ENCODE measurements at places on chromosomes 12 and 14.
A peak's percentile ranks its signal among the peaks of the same experiment; 100 is the strongest.

GRCh38 chr14:94979891-94980290 is 177.4 kb downstream of the DICER1 start:
- DNase-seq: no peak

GRCh38 chr12:3792623-3793288 is 39.8 kb upstream of the CRACR2A start:
- no peak for DNase-seq

GRCh38 chr12:93166541-93167307 is 211.0 kb upstream of the NUDT4 start:
- DNase-seq: no peak

GRCh38 chr14:22532345-22533056 is 56.5 kb downstream of the DAD1 start:
- DNase-seq: no peak

DNA sequence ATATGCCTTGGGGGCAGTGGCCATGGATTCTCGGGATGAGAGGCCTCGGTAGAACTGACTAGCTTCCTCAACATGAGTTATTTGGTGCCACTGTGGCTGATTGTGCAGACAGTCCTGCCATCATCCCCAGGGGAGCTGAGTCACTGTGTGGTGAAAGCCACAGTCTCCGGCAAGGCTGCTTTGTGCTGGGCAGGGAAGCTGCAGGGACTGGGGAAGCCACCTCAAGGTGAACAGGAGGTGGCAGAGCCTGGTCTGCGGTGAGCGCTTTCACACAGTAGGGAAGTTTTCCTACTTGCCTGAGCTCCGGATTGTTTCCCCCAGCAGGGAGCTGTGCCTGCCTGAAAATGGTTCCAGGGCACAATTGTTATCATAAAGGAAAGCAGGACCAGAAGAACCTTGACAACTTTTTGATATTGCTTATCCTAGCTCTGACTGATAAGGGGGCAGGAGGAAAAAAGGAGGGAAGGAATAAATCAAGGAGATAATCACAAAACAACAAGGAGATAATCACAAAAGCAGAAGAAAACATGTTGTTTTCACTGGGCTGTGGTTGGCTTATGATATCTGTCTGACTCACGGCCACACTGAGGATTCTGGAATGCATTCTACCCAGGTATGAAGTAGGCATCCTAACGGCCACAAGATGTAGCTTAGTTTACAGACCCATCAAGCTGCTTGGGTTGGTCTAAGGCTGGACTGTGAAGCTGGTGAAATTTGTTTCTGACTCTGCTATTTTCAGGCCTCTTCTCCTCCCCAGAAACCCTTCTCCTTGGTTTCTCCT is 32.2 kb upstream of the GNG2 start:
- DNase-seq: no peak

DNA sequence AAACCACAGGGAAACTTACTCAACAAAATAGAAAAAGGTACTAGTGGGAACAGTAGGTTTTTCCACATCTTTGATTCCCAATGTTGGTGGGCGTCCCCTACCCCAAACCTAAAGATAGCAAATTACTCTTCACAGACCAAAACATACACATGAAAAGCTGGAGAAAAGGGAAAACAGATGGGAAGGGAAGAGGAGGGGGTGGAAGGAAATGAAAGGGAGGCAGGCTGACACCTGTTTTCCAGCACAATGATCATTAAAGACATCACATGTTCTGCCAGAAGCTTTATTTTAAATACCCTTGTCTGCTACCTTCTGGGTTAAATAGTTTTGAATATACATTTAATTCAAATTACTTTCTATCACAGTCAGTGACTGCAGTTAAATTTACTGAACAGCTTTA is 1617.9 kb upstream of the SEL1L start:
- peak; percentile 47 for DNase-seq

DNA sequence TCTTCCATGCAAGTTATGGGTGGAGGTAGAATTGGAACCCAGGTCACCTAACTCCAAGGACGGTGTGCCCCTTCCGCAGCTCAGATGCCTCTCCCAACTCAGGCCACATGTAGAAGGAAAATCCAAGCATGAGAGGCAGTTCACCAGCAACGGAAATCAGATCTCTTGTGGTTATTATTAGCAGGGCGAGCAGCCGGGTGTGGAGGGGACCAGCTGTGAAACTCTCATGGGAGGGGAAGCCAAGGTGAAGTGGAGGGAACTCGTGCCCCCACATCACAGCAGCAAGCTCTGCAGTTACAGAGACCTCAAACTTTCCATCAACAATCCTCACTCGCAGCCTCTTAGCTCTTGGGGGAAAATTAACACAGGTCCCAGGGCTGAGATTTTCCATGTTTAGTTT is 79.7 kb downstream of the KSR2 start:
- no peak for DNase-seq

DNA sequence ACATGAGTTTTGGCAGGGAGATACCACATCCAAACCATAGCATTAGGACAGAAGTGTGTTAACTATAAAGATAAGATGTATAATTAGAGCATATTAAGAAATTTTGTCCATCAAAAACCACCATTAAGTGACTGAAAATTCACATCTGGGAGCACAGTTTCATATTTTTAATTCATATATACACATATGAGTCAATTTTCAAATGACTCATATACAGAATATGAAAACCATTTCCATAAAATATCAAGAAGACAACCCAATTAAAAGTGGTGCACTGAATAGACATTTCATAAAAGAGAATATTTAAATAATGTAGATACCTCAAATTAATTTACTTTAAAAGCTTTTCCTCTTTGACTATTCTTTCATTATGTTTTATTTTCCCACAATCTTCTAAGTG is 25.3 kb downstream of the MUCL1 start:
- DNase-seq: no peak

DNA sequence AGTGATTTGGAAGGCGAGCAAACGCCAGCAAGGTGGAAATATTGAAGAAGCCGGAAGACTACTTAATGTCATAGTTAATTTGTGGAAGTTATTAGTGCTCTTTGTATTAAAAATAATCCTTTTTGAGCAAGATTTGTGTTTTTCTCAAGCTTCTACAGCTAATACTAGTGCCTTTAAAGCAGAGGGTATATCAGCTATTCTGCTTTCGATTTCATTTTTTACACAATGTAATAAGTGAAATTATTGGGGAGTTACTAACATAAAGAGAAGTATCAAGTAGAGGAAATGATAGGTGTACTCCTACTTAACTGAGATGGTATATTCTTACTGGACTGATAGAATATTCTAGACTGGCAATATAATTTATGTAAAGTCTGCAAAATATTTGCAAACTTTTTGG is 392.4 kb upstream of the DCN start:
- DNase-seq: no peak

- DNase-seq: no peak
These were observed 43.0 kb downstream of the BTG1 start for GRCh38 chr12:92102606-92103005.

- DNase-seq: peak; percentile 88
These were observed 147.4 kb upstream of the EGLN3 start for GRCh38 chr14:34098045-34098984.

DNA sequence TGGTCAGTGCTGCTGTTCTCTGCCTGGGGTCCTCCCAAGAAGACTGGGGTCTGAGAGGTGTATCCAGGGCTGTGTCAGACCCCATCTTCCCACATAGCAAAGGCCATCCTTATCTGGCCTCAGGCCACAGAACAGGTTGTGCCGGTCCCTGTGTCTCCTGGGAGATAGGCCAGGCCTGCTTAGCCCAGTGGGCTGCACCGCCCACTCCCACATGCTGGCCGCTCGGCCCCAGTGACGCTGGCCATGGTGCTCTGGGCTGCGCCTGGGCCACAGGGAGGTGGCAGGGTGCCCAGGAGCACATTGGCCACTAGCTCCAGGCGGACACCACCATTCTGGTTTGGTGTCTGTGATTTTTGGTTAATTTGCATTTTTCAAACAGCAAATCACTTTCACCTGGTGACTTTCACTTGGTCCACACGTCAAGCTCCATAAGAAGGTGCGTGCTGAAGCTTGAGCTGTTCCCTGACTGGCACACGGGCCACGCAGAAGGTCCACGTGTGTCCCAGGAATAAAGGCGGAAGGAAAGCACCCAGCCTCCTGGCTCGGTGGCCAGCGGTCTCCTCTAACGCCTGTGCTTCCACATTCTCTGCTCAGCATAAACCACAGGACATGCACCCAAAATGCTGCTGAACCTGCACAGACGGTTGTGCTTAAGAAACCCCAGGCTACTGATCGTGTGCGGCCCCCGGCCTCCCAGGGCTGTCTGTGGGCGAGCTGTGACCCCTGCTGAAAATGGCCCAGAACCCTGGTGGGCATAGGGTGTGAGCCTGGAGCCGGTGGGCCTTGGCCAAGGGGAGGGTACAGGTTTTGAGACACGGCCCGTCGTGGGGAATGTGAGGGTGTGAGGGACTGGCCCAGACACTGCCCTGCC is 4.6 kb downstream of the FBRSL1 start:
- DNase-seq: no peak

DNA sequence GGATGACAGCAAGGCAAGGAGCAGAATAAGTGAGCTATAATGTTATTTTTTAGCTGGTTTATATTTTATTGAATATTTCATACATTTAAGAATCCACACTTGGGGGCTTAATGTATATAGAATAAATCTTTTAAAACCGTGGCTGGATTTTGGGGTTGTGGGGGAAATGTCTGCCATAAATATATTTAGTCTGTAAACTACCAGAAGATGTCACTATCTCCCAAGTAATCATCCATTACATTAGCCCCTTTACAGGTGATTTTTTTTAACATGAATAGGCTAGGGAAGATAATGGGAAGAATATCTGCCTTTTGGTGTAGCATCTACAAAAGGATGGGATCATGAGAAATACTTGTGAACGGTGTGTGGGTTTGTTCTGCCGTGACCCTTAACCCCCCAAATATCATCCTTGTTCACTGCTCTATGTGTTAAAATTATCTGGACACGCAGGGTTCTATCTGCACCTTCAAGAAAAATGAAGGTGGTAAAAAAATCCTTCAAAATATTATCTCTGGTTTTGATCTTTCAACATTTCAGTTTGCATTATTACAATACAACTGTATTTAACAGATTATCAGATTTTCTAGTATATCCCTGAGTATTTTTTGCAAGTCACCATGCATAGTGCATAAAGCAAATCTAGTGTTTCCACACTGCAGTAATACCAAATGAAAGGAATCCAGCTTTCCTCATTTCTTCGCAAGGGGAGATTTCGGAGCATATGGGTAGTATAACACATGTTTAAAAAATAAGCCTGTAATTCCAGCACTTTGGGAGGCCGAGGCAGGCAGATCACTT is 8.0 kb upstream of the SLC17A8 start:
- peak; percentile 1 for DNase-seq

DNA sequence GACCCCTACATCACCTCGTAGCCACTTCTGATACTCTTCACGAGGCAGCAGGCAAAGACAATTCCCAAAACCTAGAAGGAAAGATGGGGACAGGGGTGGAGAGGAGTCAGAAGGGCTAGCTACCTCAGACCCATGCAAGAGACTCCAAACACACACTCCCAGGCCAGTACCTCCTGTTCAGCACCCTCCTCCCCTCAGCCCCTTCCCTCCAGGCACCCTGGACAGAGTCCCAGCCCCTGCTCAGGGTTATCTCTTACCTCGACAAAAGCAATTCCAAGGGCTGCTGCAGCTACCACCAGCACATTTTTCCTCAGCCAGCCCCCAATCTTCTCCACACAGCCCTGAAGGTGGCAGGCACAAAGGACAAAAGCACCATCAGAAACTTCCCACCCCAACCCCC is 3.3 kb downstream of the CD63 start:
- DNase-seq: no peak

- DNase-seq: no peak
These were observed 6.3 kb downstream of the RACGAP1 start for GRCh38 chr12:50018968-50019367.

DNA sequence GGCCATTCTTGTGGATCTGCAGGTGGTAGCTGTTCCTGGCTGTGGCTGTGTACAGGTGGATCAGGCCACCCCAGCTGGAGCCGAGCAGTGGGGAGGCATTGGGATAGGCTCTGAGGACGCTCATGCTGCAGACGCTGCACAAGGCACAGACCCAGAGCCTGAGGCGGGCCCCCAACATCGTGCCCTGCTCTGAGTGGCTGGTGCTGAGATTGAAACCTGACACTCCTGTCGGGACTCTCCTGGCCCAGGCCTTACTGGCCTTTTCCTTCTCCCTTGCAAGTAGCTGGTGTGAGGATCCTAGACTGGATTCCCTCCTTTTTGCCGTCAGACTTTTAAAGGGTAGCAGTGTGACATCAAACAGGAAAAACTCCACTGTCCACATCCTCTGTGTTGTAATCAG is at the start of gene FGF23:
FGF23 (minus strand) TSS at position 308 of the 400 bp plus-strand sequence; CDS start at position 178, 130 bp downstream.
- peak; percentile 89 for DNase-seq

- DNase-seq: peak; percentile 14
These were observed 14.9 kb downstream of the C2CD5 start for GRCh38 chr12:22529281-22530060.

- DNase-seq: no peak
These were observed 92.9 kb downstream of the PAWR start for GRCh38 chr12:79597910-79598309.

DNA sequence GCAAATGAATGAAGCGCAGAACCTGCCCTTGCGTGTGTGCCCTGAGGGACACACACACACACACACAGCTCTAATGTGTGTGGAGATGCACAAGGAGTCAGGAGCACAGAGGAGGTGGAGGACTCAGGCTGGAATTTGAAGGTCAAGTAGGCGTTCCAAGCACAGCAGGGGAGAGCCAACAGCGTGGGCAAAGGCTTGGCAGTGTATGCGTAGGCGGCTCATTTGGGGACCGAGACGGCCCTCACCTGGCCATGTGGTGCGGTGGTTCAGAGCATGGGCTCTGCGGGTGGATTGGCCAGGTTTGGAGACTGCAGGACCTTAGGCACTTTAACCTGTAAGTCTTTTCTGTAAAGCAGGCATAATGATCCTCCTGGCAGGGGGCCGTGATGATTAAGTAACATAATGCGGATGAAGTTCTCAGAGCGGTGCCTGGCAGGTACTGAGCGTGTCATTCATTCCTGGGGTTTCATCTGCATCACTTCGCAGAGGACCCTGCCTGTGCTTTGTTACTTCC is 69.5 kb upstream of the SLC24A4 start:
- peak; percentile 63 for DNase-seq

DNA sequence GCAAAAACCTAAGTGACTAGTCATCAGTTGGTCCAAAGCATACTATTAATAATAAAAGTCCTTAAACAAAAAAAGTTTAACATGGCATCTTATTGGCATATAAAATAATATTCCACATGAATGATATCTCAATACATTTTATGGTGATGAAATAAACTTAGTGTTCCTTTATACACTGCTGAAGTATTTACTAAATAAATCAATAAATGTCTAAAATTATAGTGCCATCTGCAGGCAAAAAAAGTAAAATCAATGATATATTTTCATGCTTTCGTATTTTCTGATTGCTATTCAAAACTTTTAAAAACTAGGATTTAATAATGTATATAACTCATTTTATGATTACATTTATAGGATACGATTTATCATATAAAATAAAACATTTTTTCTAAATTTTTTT is 30.5 kb downstream of the PUS7L start:
- no peak for DNase-seq

- DNase-seq: peak; percentile 49
These were observed at the start of gene VSIG10 for GRCh38 chr12:118103601-118104382. VSIG10 (minus strand) TSS chr12:118104011; CDS start chr12:118103671, 340 bp downstream.

- no peak for DNase-seq
These were observed 36.5 kb downstream of the FOS start for GRCh38 chr14:75315144-75315543.
